ENCODE measurements at places on chromosomes 5 and 9.

- no peak for DNase-seq
These were observed 405.5 kb downstream of the KIF4B start for GRCh38 chr5:155418960-155419579.

- no peak for DNase-seq
These were observed 335.1 kb upstream of the DMAC1 start for GRCh38 chr9:8134635-8135034.

GRCh38 chr9:20997503-20998076 is 33.9 kb downstream of the HACD4 start:
- DNase-seq = no peak

GRCh38 chr5:76607353-76607871 is 15.8 kb downstream of the F2RL2 start:
- DNase-seq = no peak

DNA sequence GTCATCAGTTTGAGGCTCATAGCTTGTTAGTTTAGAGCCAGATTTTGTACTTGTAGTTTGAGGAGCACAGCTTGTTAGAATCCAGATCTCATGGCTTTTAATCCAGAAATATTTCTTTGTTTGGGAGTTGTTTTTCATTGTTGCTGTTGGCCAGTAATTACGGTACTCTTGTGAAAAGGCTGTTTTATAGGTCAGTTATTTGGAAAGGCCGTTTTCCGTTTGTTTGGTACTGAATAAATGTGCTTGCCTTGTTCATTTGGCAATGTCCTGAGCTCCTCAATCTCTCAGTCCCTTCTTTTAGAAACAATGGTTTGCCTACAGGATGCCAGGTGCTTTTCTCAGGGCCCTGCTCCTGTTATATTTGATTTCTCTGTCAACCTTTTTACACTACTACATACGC is 4.5 kb upstream of the MOB3B start:
- DNase-seq = no peak

DNA sequence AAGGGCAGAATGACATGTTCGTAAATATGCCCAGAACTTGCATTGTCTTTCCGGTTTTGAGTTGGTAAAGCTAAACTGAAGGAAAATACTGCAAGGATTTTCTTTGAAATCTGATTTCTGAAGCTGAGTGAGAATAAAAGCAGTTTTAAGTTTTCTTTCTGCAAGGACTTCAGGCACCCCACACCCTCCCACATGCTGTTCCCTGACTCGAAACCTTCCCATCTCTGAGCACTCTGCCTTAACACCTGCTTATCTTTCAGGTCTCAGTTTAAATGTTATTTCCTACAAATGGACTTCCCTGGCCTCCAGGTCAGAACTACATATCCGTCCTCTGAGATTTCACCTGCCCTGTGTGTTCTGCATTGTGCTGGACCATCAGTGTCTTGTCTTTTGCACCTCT is 93.8 kb downstream of the KLHL3 start:
- no peak for DNase-seq

GRCh38 chr9:125820100-125820804 is 73.1 kb downstream of the PBX3 start:
- no peak for DNase-seq

- peak; percentile 68 for DNase-seq
These were observed 65.2 kb downstream of the TMC1 start for GRCh38 chr9:72586388-72587130.

DNA sequence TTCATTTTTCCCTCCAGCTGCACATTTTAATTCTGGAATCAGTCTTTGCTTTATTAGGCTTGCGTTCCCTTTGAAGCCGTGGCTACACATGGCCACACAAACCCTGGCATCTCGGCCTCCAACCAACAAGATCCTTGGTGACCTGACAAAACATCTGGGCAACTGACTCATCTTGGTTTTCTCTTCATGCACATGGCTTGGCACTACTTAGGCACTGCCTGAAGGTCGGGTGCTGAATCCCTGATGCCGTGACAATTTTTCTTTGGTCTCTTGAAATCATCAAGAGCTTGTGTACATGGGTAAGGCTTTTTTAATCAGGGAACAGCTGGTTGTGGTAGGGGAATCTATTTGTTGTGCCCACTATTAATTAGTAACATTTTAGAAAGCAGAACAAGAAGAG is 16.0 kb upstream of the PAPPA start:
- no peak for DNase-seq

DNA sequence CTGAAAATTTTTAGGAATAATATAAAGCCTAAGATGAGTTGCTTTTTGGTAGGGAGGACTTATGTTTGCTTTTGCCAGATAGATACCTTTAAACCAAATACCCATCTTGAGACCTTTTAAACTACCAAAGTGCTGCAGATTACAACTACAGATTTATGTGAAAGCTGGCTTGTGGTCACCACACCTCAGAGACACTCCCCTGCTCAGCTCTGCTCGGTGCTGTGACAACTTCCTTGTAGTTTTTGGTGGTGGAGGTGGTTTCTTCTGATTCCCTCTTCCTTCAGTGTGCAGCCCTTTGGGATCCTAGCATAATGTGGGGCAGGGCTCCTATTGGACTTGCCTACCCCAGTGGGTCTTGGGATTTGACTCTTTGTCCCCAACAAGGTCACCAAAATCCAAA is 29.2 kb downstream of the GARNL3 start:
- no peak for DNase-seq

GRCh38 chr9:115225459-115226116 is 107.6 kb upstream of the TNC start:
- no peak for DNase-seq

DNA sequence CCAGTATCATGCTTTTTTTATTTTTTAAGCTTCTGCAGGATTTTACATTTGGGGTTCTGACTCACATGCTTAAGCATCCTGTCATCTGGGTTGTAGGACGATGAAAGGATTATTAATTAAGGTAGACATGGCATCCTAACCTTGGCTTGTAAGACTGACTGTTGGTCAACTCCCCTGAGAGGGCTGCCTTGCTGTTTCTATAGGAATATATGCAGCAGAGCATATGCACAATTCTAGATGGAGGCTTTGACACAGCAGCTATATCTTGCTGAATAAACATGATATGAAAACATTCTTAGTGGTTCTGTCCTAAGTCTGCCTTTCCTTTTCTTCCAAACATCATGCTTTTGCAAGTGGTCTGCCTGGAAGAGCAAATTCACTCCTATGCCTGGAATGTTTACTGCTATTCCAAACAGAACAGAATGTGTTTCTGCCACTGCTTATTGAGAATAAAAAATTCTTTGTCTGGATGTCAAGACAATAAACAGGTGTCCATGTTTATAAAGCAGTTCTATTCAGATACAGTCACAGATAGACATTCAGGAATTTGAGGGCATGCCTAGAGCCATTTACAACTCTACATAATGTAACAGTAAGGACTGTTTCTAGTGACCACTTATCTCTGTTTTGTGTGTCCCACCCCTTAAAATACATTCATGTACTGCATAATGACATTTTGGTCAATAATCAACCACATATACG is 166.2 kb upstream of the PPP2R2B start:
- DNase-seq = no peak

- DNase-seq = no peak
These were observed 3.8 kb downstream of the NKD2 start for GRCh38 chr5:1012313-1012841.

DNA sequence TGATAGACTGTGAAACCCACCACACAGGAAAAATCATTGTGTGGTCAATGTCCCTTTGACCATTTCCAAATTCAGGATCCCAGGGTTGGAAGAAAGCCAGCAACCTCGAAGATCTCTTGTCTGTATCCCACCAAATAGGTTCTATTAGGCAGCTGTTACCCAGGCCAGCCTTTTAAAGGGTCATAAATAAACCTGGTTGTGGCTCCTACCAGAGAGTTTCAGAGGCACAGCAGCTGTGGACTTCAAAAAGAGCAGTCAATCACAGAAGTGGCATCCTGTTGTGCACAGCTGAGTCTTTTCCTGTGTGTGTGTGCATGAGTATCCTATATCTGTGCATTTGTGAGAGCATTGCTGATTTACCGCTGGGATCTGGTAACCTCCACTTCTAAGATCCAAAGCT is 23.7 kb upstream of the OR2S2 start:
- DNase-seq = no peak

- no peak for DNase-seq
These were observed 74.4 kb upstream of the FCN1 start for GRCh38 chr9:134991808-134992754.

GRCh38 chr5:61402970-61403900 is 71.2 kb downstream of the ZSWIM6 start:
- no peak for DNase-seq

- no peak for DNase-seq
These were observed 52.3 kb downstream of the RGS3 start for GRCh38 chr9:113515862-113516261.

- peak; percentile 38 for DNase-seq
These were observed 36.1 kb upstream of the SPDL1 start for GRCh38 chr5:169547508-169547907.

GRCh38 chr5:172920447-172920849 is 38.8 kb upstream of the RPL26L1 start:
- DNase-seq = no peak

GRCh38 chr5:170482511-170482910 is 21.3 kb upstream of the KCNIP1 start:
- no peak for DNase-seq

DNA sequence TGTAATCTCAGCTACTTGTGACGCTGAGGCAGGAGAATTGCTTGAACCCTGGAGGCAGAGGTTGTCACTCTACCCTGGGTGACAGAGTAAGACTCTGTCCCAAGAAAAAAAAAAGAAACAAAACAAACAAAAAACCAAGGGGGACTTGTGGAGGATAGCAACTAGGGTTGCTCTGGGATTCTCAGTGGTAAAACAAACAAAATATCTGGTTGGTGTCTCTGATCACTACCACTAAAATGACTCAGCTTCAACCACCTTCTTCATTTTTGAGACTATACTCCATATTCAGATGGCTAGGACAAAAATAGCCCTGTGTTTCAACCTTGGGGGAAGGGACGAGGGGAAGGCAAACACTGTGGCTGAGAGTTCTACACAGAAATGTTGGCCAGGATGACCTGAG is 110.3 kb downstream of the ARRDC3 start:
- DNase-seq = no peak

- no peak for DNase-seq
These were observed 41.7 kb upstream of the GABRP start for GRCh38 chr5:170741801-170742200.
